Tibial nerve (tissue), 4 donors: ENCODE measurements at places on chromosomes 7 and 10. TPM values are rescaled to one million over a fixed set of nuclear protein-coding genes. Genes with fewer than 3 reads are reported as not detected.

The ASZ1 gene
- total RNA-seq = not detected

The SORCS3 gene
- 2.5 TPM for total RNA-seq

The C7orf57 gene
- not detected for total RNA-seq

The CCT6A gene
- total RNA-seq = 99.0 TPM

The TRIM50 gene
- 0.20 TPM for total RNA-seq

The ANKRD61 gene
- total RNA-seq = 0.63 TPM

The PLCE1 gene
- total RNA-seq = 16.3 TPM

The C10orf53 gene
- total RNA-seq = not detected

The BAIAP2L1 gene
- 0.42 TPM for total RNA-seq

The LRIT1 gene
- total RNA-seq = not detected

The MRPL32 gene
- total RNA-seq = 58.8 TPM

The CPA4 gene
- not detected for total RNA-seq

The CNPY1 gene
- total RNA-seq = not detected

The DLG5 gene
- 42.3 TPM for total RNA-seq

The INA gene
- not detected for total RNA-seq

The USP54 gene
- total RNA-seq = 121 TPM
